ENCODE measurements at places on chromosomes 2 and 18. TPM values are rescaled to one million over a fixed set of nuclear protein-coding genes. Genes with fewer than 3 reads are reported as not detected.

GRCh38 chr2:65326276-65326675 lies 98.6 kb downstream of the ACTR2 start:
- no peak for DNase-seq

The TUBA3E gene
- not detected for total RNA-seq

DNA sequence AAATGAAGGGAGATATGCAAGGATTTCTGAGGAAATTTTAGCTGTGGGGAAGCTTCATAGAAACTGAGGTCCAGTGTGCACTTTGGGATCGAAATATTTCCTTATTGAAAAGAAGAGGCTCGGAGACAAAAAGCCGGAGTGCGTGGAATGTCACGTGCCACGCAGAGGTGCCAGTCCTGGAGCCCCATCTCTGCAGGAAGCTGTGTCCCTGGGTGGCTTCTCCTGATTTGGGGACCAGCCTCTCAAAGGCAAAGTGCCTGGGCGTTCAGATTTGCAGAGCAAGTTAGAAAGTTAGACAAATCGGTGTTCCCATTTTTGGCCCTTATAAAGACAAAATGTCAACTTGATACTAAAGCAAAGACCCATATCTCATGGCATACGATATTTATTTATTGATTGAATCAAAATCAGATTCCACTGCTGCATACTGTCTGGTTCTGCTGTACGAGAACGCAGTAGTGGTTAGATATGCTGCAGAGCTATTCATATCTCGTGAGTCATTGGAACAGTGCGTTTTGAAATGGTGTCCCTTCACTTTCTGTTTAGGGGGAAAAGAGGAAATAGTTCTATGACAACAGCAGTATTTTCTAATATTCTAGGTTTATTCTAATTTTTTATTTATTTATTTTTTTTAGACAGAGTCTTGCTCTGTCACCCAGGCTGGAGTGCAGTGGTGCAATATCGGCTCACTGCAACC lies 9.1 kb upstream of the ATG16L1 start:
- no peak for DNase-seq

- DNase-seq = no peak
Measured at GRCh38 chr2:67666386-67667053, 269.4 kb downstream of the ETAA1 start.

GRCh38 chr2:188293601-188294351 lies 2.1 kb downstream of the GULP1 start:
- peak; percentile 77 for DNase-seq

GRCh38 chr2:102268510-102269199 lies 42.7 kb upstream of the IL1RL1 start:
- DNase-seq = no peak

- DNase-seq = no peak
Measured at GRCh38 chr2:201440182-201440581, 11.1 kb downstream of the TRAK2 start.

The CPS1 gene
- 4.2 TPM for total RNA-seq

DNA sequence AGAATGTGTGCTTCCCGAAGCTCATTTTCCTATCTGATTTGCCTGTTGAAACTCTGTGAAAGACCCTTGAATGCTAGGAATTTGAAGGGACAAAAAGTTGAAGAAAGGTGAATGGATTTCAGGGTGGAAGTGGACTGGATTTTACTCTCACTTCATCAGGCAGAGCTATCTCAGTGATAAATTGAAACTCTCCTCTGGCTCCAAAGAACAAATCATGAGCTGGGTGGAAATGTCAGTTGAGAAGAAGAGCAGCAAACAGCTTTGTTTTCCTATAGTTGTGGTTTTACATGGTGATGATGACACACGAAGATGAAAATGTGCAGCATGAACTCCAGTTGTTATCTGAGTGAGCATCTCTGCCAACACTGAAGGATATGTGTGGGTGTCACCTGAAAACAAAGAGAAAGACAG lies 34.4 kb downstream of the CD28 start:
- no peak for DNase-seq

- no peak for DNase-seq
Measured at GRCh38 chr2:142286618-142287017, 155.8 kb upstream of the LRP1B start.

DNA sequence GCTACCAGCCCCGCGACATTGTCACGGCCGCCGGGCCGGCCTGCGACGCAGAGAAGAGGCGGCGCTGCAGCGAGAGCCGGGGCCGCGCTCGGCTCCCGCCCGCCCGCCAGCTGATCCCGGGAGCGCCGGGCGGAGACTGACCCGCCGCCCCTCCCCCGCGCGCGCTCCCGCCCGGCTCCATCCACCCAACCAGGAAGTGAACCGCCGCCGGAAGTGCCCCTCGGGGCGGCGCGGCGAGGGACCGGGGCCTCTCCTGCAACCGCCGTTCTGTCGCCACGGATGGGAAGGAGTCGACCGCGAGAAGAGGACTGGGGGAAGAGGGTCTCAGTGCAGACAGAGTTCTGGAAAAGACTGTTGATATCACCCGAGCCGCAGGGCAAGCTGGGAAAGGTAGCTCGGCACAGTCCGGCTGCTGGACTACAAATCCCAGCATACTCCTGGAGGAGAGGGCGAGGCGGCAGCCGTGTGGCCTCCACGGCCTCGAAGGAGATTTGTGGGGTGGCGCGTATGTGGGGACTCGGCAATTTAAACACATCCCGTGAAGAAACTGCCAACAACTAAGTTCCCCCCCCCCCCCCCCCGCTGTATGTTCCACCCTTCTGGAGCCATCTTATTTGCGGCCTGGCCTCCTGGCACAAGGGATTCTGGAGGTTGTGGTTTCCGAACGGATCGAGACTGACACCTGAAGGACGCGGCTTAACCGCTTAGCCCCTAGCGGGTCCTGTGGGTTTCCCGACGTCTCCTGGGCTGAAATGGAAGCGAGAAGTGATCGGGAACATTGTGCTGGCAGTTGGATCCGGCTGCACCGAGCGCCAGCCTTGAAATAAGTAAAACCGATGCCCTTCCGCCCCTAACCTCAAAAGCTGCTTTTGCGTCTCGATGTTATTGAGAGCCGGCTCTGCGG lies at the start of gene AAK1:
Gene AAK1, minus strand, starts transcription at position 138 of the 904 bp plus-strand sequence. CDS start 699 bp downstream, outside the sequence.
- peak; percentile 92 for DNase-seq

- DNase-seq = no peak
Measured at GRCh38 chr2:86791573-86791972, 860 bp upstream of the CD8A start.

DNA sequence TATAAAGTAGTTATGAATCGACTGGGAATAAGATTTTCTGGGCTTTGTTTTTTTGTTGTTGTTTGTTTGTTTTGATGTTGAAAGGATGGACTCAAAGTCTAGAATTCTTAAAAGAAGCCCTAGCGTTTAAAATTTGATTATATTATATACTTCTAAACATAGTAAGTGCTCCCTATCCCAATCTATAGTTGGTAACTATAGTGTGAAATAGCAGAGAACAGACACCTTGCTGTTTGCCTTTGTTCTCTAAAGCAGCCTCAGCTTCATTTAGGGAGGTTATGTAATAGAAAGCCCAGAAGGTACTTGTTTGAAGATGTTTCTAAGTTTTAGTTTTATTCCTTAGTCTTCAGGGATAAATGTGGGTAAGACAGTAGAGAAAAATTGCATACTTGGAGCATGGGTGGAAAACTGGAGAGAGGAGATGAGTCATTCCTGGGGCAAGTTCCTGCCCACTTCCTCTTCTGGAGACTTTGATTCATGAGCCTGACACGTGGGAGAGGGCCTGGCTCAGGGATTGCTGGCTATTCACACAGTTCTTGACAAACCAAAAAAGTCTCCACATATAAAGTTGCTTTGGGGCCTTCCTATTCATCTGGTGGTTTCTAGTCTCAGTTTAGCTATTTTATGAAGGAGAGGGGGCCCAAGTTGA lies 131.9 kb downstream of the MYO1B start:
- DNase-seq = peak; percentile 74

The SP140 gene
- total RNA-seq = 0.98 TPM

The COLEC11 gene
- total RNA-seq = not detected

- no peak for DNase-seq
Measured at GRCh38 chr18:40387130-40387787, 1567.8 kb upstream of the PIK3C3 start.

The SLC4A1AP gene
- total RNA-seq = 24.7 TPM

The ASXL3 gene
- total RNA-seq = 1.3 TPM

All from suprapubic skin (tissue), 4 donors.